ENCODE measurements at places on chromosomes 1 and 21.

GRCh38 chr21:36914244-36915013 is 52.0 kb downstream of the HLCS start:
- no peak for DNase-seq

DNA sequence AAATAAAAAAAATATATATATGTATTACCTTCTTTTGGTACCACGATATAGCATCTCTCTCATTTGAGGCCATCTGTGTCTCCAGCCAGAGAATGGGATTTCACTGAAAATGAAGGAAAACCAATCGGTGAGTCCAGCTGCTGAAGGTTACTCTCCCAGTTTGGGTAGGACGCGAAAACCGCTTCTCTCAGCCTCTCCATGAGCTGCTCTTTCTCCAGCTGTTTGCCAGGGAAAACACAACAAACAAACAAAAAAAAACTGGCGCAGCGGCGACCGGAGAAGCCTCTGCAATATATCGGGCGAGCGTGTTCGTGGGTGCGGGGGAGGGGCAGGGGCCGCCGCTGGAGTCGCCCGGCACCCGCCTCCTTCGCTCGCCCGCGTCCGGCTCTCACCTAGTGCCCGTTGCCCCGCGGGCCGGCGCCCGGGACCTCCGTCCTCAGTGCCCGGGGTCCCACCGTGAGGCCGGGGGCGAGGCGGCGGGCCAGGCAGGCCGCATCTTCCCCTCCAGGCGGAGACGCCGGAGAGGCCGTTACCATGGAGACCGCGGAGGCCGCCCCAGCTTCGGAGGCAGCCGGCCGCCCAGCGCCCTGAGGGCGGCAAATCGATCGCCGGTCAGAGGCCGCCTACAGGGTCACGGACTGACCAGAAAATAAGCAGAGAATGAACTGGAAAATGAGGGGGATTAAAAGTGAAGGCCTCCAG is 504 bp downstream of the PHTF1 start:
- DNase-seq, result peak; percentile 46

- DNase-seq, result no peak
Measured at GRCh38 chr1:38095454-38095931, 48.9 kb upstream of the POU3F1 start.

GRCh38 chr1:234884701-234885100 is 243.9 kb downstream of the TOMM20 start:
- no peak for DNase-seq

GRCh38 chr1:172105230-172105629 is 263.9 kb downstream of the DNM3 start:
- DNase-seq, result no peak

- DNase-seq, result no peak
Measured at GRCh38 chr1:152325111-152325510, at the start of gene FLG. FLG (minus strand) TSS chr1:152325239; CDS start chr1:152315456, 9,783 bp downstream.

DNA sequence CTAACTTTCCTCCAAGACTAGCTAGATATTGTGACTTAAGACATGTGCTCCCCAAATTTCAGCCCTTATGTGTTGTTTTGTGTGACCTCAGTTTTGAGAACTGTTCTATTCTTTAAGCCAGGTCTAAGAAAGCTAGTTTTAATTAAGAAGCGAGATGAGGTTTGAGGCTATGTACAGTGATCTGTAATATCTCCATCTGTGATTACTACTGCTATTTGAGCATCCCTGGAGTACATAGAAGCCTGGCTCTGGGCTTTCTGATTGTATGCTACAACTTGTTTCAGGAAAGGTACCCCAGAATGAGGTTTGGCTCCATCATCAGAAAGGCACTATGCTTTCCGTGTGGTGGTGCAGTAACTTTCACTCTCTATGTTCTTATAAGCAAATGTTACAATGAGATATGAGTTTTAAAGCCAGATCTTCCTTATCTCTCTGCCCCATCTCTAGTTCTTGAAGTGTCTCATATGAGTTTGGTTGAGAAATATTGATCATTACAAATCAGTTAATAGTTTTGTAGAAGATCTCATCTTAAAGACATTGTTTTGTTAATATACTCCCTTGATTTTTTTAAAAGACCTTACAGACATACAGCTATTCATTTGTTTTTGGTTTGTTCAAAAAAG is 605 bp downstream of the RGS4 start:
- no peak for DNase-seq

DNA sequence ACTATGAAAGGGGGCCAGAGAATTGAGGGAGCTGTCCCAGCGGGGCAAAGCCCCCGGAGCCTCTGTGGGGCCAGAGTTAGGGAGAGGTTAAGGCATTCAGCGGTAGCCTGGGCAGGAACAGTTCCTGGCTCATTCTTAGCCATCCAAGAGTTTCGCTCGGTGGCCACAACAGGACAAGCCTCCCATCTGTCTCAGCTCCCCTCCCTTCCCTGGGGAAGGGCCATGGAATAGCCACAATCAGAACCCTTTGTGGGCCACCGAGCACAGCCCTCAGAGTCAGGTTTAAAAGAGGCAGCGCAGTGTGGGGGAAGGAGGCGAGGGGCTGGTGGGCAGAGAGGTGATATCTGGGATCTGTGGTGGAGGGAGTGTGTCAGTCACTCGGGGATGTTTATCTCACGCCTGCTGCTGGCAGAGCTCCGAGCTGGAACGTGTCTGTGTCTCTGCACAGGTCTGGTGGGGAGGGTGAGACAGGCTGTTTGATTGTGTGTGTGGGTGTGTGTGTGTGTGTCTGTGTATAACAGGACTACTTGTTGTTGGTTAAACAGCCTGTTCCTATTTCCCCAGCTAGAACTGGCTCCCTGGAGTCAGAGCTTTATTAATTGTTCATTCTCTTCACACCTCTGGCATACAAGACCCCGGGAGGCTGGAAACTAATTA is 49.6 kb upstream of the GOLT1A start:
- no peak for DNase-seq

- DNase-seq, result no peak
Measured at GRCh38 chr21:36718951-36719501, 20.1 kb downstream of the SIM2 start.

GRCh38 chr1:234509457-234510328 is 30.7 kb upstream of the TARBP1 start:
- no peak for DNase-seq

- no peak for DNase-seq
Measured at GRCh38 chr1:49048188-49048587, 271.5 kb upstream of the BEND5 start.

DNA sequence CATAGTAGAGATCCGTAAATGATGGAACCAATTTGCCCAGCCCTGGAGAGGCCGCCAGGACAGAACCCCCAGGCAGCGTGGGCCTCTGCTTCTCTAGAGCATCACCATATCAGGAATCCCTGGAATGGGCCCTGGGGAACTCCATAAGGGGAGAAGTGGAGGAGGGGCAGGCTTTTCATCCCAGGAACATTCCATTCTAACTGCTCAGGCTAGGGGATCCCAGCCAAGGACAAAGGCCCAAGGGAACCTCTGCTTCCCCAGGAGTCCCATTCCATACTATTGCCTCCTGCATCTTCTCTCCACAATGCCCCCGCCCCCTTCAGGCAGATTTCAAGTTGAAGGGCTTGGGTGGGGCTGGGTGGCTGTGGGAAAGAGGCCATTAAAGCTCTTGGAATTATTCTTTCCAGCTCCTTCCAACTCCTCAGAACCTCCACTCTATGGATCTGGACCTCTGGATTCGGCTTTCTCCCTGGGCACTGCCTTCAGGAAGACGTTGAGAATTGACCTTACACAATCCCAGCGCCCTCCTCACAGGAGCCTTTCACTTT is 6.0 kb downstream of the TRNP1 start:
- DNase-seq, result no peak

- no peak for DNase-seq
Measured at GRCh38 chr21:32131960-32132359, 146.9 kb downstream of the MIS18A start.

GRCh38 chr1:4601941-4602340 is 52.5 kb upstream of the AJAP1 start:
- no peak for DNase-seq

DNA sequence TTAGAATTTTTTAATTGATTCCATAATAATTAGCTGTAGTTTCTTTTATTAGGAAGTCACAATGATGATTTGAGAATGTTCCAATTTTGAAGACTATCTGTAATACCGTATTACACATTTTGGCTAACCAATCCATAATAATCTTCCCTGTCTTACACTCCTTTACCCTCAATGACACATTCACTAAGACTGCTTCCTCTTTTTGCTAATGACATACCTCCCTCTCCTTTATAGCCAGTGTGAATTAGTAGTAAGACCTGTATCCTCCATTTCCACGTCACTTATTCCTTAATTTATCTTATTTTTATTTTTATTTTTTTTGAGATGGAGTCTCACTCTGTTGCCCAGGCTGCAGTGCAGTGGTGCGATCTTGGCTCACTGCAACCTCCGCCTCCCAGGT is 10.1 kb downstream of the KDM1A start:
- no peak for DNase-seq

GRCh38 chr1:32112806-32113375 is 5.0 kb downstream of the KPNA6 start:
- DNase-seq, result no peak

- DNase-seq, result no peak
Measured at GRCh38 chr1:6037338-6037762, 8.3 kb upstream of the KCNAB2 start.

- DNase-seq, result no peak
Measured at GRCh38 chr1:54653036-54653435, 11.4 kb downstream of the MROH7 start.

DNA sequence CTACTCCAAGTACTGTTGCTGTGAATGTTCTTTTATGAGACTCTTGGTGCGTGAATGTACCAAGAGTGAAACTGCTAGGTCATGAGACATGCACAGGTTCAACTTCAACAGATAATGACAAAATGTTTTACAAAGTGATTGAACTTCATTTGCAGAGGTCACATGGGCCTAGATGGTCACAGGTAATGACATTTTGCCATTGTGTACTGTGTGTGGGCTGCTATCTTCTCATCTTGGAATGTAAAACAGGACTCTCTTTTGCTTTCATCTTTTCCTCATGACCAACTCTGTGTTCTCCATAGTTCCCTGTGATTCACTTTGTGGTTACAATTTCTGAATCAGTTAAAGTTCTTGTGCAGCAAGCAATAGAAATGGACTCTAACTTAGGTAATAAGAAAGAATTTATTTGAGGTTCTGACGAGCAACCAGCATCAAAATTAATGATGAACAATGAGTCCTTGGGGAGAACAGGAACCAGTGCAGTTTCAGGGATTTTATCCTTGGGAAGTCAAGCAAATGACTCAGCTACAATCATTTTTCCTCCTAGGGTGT is 16.2 kb upstream of the TSNAX start:
- no peak for DNase-seq

- no peak for DNase-seq
Measured at GRCh38 chr1:206679738-206680211, 4.9 kb upstream of the MAPKAPK2 start.

DNA sequence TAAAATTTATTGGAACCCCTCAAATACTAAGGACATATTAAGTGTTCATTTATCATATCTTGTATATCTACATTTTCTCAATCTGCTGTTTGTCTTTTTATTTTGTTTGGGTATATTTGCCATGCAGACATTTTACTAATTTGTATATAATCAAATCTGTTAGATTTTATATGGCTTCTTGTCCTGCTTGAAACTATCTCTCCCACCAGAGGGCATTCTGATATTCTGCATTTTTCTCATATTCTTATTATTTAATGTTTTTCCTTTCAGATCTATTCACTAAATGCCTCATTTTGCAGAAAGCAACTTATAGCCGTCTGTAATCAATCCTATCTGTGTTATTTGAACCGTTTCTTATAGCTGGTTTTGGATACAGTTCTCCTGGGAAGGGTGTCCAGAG is 745.5 kb downstream of the LRRIQ3 start:
- no peak for DNase-seq

DNA sequence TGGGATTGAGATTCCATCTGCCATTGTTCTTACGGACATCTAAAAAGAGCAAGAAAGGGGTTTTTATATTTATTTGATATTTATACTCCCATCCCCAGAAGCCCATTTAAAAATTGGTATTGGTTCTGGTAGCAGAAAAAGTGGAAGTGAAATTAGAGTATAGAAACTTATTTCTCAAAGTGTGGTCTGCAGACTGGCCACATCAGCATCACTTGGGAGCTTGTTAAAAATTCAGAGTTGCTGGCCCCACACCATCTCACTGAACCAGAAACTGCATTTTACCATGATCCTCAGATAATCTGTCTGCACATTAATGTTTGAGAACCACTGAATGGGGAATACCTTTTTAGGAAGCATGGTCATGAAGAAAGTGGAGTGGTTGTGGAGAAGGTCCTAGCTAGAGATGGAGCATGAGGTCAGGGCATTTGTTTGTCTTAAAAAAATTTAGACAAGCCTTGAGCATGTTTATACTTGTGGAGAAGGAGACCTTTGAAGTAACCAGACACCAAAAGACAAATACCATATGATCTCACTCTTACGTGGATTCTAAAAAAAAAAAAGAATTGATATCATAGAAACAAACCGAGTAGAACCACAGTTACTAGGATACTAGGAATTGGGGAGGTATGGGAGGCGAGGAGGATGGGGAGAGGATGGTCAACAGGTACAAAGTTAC is 116.3 kb downstream of the ST6GALNAC3 start:
- DNase-seq, result no peak
